ENCODE measurements at places on chromosomes 4 and X.
A peak's percentile ranks its signal among the peaks of the same experiment; 100 is the strongest.

DNA sequence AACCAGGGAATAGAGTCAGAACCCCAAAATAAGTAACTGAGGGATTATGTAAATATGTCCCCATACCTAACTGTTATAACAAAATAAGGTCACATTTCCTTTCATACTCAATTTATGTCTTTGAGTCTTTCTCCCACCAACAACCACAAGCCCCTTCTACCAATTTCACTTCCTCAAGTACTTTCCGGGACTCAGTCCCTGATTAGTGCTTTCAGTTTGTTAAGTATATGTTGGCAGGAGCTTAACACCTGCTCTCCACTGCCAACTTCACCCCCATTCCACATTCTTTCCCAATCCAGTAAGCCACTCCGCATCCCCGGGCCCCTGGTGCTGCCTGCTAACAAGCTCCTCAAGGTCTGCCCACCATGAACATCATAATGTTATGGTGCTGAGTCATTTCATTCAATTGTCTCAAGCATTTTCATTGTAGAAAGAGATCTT lies 71.3 kb upstream of the SPRY1 start:
- DNase-seq = no peak

DNA sequence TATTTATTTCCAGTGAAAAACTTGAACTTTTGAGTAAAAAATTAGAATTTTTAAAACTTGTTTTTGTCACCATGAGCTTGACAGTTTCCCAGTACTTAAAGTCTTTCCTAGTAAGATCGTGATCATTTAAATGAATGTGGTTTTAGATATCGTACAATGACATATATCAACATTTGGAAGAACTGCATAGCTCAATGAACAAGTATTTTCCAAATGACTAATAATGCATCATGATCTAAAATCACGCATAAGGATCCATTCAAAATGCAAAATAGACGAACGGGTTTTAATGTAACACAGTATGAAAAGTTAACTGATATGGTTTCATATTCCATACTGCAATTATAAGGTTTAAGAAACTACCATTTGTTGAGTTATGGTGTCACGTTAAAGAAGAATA lies 4.1 kb upstream of the NDNF start:
- DNase-seq = no peak

- DNase-seq = no peak
Measured at GRCh38 chr4:113024388-113024787, 25.1 kb upstream of the ANK2 start.

GRCh38 chr4:18945464-18945863 lies 923.9 kb upstream of the LCORL start:
- DNase-seq = no peak

- DNase-seq = no peak
Measured at GRCh38 chr4:126895988-126896570, 736.7 kb upstream of the INTU start.

DNA sequence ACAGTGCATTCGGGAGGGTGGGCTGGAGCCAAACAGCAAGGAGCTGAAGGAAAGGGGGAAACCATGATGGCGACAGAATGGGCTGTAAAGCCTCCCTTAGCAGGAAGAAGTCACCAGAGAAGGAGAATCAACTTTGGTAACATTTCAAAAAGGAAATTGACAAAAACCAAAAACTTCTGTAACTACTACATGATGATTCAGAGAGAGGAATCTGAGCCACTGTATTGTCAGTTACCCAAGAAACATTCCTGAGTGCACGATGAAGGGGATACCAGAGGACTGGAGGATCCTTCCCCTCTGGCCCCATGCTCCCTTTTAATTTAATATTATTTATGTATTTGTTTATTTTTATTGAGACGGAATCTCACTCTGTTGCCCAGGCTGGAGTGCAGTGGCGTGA lies 26.3 kb downstream of the PDHA1 start:
- no peak for DNase-seq

- DNase-seq = no peak
Measured at GRCh38 chr4:109156356-109156755, 146.1 kb downstream of the COL25A1 start.

DNA sequence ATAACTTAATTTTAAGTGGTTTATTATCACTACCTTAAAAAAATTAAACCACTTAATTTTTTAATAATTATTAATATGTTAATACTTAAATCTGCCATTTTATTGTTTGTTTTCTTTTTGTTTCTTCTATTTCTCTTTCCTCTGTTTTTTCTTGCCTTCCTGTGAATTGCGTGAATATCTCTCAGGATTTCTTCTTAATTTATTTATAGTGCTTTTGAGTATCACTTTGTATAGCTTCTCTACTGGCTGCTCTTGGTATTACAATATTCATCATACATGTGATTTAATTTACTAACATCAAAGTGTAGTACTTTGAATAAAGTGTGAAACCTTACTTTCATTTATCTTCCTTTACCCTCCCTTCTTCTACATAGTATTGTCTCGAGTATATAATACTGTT lies 349.5 kb upstream of the CPXCR1 start:
- DNase-seq = no peak

GRCh38 chr4:185513489-185514181 lies 21.7 kb downstream of the PDLIM3 start:
- DNase-seq = no peak

GRCh38 chrX:103554687-103555424 lies 30.5 kb upstream of the TCEAL4 start:
- DNase-seq = peak; percentile 85

- no peak for DNase-seq
Measured at GRCh38 chr4:184801781-184802696, 23.7 kb downstream of the ACSL1 start.

DNA sequence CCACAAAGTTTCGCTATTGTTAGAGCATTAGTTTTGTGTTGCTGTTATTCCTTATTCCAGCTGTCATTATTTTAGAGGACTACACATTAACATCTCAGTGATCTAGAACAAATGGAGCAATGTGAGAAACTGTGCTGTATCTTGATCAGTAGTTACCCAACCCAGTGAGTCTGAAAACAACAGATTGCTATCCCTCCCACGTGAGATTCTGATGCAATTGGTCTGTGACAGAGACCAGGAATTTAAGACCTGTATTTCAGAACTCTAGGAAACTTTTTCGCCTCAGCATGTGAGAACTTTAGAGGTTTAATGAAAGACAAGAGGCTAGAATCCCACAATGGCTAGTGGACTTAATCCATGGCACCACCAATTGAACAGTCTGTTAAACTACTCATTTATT lies 35.7 kb upstream of the CDS1 start:
- DNase-seq = no peak

DNA sequence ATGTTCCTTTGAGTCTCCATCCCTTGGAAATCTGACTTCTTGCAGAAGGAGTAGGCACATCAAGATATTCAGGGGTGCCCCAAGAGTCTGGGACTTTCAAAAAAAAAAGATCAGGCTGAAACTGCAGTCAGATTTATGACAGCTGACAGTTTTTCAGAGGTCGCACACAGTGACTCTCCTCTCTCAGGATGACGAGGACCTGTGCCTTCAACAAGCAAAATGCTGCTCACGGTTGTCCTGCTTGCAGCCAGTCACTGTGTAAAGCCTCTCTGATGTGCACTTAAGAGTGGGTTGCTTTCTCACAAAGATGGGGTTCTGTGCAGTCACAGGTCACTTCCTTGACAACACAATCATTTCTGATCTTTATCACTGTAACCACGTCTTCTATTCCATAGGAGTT lies 178.2 kb downstream of the PTTG2 start:
- no peak for DNase-seq

DNA sequence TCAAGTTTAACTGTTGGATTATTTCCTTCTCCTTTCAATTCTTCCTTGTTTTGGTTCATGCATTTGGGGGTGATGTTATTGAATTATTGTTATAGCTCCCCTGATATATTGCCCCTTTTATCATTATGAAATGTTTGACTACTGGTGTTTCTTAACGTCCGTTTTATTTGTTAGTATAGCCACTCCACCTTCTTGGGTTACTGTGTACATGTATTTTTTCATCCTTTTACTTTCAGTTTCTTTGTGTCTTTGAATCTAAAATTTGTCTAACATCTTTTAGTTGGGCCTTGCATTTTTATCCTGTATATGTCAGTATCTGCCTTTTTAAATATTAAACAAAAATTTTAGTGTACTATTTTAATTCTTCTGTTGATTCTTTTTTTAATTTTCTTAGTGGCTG lies 88.7 kb downstream of the TNIP2 start:
- DNase-seq = no peak

DNA sequence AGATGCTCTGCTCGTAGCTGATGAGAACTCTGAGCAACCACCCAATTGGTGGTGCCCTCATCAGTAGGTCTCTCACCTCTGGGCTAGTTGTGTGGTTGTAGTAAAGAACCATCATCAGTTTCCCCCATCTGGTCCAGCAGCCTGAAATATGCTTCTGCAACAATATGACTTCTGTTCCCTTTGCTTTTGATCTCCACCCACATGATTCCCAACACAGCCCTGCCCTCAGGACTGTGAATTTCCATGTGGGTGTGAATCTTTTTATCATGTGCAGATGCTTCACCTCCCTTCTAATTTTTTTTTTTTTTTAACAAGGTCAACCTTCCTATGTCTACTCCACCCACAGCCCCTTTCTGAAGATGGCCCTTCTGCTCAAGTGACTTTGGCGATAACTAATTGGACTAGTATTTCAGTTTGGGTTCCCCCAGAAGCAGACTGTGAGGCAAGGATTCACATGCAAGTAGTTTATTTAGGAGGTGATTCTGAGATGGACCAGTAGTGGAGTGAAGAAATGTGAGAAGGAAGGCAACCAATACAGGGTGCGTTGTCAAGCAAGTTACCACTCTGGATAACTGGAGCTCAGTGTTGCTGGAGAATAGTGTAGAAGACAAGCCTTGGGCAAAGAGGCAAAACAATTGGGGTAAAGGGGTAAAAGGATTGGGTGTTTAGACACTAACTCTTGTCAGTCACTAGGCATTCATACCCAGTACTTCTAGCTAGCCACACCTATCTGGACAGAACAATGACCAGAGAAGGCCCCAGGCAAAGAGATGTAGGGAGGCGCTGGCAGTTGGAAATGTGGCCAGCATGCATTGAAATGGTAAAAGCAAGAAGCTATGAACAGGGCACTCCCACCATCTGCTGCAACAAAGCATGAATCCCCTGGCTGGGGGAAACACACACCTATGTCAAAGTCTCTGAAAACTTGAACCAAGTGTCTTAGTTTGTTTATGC lies 466.2 kb downstream of the BCOR start:
- DNase-seq = no peak

DNA sequence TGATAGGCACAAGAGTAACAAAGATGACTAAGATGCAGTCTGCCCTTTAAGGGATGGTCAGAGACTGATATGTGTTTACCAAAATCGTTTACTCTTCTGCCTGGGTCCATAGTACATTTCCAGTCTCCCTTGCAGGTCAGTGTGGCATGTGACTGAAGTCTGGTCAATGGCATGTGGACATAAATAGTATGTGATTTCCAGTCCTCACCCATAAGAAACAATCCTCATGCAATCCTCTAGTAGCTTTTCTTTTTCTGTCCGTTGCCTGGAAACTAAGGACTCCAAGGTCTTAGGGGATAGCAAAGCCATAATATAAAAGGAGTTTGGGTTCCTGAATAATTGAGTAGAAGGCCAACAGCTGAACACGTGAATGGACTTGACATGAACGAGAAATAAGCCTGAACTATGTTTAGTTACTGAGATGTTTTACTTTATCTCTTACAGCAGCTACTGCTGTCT lies 1.1 kb downstream of the SLC9B2 start:
- DNase-seq = peak; percentile 72

DNA sequence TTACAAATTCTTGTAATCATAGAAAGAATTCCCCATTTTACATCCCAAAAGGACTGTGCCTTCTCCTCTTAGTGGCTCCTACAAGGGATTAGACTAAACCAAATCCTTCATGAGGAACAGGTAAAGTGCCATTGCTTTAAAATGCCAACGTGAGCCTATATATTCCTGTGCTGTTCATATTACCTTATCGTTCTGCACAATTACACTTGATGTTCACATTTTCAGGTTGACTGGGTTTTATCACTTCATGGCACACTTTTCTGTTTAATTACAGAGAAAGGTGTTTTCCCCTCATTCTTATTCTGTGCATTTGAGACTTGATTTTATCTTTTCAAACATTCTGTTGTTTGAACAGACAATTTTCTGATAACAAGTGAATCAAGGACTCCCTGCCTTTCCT lies 645.6 kb upstream of the FTHL17 start:
- DNase-seq = no peak

DNA sequence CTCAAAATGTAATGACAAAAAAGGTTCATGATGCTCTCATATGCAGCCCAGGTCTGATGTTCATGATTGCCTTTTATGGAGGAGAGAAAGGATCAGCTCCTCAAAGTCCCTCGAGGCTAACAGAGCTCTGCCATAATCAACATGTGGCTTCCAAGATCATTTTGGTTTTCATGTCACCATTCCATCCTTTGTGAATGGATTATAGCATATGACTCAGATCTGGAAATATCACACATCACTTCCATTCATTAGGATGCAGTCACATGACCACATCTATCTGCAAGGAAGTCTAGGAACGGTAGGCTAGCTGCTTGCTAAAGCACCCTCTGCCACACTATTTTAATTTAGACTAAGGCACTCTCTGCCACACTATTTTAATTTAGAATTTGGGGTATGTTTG lies 77.6 kb downstream of the COX18 start:
- no peak for DNase-seq

GRCh38 chr4:153943738-153944415 lies 155.0 kb upstream of the SFRP2 start:
- DNase-seq = no peak

DNA sequence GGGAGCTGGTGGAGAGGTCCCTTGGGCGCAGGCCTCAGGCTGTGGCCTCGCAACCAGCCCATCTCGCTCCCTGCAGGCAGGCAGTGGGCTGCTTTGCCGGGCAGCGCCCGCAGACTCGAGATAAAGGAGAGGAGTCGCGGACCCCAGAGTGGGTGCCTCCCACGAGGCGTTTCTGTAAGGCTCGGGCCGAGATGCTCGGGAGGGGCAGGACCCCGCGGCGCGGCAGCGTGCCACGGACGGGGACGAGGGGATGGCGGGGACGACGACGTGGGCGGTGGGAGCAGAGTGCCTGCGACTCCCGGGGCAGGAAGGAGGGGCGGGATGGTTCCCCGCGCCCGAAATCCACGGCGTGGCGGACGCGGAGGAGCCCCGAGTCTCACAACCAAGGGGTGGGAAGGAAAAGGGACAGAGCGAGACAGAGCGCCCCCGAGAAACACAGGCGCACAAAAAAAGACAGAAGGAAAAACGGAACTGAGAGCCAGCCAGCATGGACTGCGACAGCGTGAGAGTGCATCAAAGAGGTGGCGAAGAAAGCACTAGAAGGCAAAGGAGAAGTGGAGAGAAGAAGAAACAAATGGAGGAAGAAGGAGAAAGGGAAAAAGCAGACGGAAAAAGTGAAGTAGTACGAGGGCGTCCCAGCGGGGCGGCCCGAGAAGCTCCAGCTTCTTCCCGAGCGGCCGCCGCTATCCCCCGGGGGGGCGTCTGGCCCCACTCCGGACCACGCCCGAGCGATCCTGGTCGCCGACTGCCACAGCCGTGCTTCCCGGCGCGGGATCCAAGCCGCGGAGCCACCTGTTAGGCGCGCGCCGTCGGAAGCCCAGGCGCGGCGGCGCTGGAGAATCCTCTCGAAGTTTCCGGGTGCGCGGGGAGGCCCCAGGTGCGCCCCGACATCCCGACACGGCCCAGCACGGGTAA lies 1.5 kb downstream of the BEND4 start:
- DNase-seq = no peak

- DNase-seq = peak; percentile 79
Measured at GRCh38 chr4:1357356-1358248, 10.6 kb downstream of the UVSSA start.
